ENCODE measurements at places on chromosomes 5 and 9.

GRCh38 chr9:37965116-37965515 is 61.2 kb upstream of the SLC25A51 start:
- DNase-seq, result no peak

GRCh38 chr9:34563262-34563661 is 26.3 kb downstream of the CNTFR start:
- DNase-seq, result no peak

DNA sequence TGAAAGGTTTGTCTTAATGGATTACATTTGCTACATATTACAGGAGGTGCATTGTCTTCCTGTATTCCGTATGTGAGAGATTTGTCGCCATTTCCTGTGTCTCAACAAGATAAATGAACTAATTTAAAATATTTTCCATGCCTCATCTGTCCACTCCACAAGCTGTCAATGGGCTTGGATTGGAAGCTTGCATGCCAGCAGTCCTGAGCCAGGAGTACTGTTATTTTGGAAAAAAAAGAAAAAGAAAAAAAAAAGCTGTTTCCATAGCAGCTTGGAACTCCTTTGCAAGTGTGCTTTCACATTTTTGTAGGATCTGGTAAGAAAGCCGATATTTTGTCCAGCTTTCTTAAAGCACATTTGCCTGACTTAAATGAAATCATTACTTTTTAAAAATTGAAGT is 330.8 kb downstream of the KDM4C start:
- DNase-seq, result no peak

GRCh38 chr5:53407373-53407772 is 73.1 kb upstream of the FST start:
- peak; percentile 83 for DNase-seq

DNA sequence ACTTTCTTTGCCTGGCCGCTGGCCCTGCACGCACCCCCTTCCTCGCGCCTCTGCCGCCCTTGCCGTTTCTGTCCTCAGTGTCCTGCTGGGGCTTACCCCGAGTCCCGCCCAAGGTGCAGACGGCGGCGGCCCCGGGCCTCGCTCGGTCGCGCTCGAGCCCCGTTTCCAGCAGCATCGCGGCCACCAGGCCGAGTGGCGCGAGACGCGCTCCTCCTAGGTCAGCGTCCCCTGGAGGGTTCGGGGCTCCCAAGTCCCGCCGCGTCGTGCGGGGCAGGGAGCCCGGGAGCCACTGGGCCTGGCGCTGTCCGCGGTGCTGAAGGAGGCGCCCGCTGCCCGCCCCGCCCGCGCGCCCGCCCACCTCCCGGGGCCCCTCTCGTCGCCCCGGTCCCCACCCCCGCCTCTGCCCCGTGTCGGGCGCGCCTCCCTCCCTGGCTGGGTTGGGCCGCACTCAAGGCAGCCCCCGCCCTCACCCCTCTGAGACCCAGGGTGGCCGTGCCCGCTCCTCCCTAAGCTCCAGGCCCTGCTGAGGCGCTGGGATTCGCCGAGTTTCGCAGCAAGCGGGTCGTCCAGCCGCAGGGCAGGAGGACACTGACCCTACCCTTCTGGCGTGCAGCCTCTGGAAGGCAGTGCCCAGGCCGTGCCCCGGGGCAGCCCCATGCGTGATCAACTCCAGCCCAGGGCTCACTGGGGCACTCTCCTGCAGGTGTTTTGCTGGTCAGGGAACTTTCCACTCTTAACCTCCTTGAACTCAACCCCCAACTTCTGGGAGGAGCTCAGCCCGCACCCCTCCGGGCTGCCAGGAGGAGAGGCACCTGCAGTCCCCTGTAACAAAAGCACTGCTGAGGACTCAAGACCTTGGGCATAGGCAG is at the start of gene LHX3:
Gene LHX3 (minus strand): TSS at position 291 of the 869 bp plus-strand sequence. CDS start 116 bp downstream, at position 175.
- peak; percentile 57 for DNase-seq

Data from foreskin fibroblast (primary cell).